HEK293T (cell line): ENCODE measurements at places on chromosomes 16 and 17.

- DNase-seq: no peak
Measured at GRCh38 chr17:74690409-74690825, 22.3 kb downstream of the CD300LF start.

DNA sequence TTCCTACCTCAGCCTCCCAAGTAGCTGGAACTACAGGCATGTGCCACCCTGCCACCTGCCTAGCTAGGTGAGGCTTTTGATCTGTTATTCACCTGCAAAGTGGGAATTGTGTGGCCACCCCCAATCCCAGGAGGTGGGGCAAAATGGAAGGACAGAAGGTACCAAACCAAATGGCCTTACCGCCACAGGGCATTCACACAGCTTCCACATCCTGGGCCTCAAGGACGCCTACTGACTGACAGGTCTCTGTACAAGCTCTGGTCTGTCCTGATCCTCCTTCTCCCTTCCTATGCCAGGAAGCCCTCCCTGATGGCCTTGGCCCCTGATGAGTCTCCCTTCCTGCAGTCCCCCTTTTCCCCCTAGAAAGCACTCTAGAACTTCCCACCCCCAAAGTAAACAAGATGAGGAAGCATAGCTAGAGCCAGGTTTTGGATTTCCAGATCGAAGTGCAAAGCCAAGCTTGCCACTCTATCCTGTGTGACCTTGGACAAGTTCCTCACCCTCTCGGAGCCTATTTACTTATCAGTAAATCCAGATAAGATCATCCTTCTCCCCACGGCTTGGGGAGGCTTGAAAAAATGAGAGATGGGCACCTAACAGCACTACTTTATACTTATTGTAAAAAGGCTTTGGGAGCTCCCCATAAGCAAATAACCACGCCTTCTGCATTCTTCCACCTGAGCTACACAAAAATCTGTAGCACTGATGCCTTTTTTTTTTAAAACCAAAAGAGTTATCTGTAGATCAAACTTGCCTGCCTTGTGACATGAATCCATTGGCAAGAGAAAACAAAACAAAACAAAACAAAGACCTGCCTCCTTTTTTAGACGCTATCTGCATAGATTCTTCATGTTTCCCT, 4.5 kb downstream of the PLLP start:
- DNase-seq: no peak

DNA sequence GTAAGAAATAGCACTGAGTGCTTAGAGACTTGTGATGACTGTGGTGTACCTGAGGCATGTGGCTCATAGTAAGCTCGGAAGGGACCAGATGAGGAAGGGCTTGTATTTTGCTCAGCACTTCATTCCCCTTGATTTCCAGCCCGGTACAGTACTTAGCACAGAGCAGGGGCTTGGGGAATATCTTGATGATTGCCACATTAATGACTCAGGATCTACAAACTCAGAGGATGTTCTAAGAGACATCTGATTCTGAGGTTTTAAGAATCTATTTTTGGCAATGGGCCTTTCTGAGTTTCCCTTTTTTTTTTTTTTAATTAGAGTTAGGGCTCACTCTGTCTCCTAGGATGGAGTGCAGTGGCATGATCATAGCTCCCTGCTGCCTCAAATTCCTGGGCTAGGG, 9.1 kb downstream of the ASPHD1 start:
- peak; percentile 5 for DNase-seq

DNA sequence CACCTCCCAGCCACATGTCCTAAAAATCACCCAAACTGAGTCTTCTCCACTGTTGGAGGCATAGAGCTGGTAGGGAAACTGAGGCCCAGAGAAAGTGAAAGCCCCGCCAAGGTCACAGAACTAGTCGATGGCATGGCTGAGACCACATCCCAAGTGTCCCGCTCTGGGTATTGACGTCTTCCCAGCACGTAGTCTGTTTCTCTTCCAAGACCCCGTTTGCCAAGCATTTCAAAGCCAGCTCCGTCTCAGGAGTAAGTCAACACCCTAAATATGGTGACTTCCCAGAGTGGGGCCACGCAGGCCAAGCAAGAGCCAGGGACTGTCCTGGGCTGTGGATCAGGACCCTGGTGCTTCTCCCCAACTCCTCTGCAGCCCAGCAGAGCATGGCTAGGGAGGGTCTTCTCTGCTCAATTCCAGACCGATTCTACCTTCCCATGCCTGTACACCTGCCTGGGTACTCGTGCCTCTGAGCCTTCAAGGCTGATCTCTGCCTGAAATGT, 19.7 kb downstream of the PITPNM3 start:
- no peak for DNase-seq

- no peak for DNase-seq
Measured at GRCh38 chr17:40268141-40268712, 19.5 kb upstream of the CDC6 start.

- DNase-seq: no peak
Measured at GRCh38 chr17:9900784-9901183, 4.3 kb downstream of the RCVRN start.

- DNase-seq: no peak
Measured at GRCh38 chr17:33667052-33667509, 374.0 kb upstream of the ASIC2 start.

DNA sequence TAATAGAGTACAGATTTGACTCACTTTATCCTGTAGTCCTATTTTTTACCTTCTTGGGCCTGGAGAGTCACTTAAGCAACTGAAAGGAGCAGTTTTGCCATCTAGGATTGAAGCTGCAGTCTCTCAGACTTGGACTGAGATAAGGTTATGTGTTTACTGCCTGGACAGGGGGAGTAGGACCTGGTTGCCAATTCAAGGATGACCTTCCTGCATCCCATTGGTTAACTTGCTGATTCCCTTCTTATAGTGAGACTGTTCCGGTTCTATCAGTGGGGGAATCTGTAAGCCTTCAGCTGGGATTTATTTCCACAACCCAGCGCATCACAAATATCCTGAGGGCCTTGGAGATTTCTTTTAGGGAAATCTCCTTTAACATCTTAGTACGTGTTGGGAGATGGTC, 2.9 kb downstream of the UBN1 start:
- DNase-seq: no peak

DNA sequence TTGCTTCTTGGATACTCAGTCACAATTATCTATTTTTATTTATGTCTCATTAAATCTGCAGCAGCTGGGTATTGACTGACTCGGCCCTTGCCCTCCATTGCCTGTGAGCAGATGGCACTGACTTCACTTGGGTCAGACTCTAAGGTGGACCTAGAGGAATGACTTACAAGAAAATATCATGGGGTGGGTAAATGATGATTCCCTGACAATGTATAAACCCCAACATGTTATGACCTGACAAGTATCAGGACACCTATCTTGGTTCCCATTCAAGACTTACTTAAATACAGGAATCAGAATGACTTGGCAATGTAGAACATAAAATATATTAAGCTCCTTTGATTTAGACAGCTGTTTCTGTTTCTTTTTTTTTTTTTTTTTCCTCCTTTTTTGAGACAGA, 953.5 kb downstream of the CDH11 start:
- DNase-seq: no peak

GRCh38 chr17:21253646-21254441, 634 bp upstream of the NATD1 start:
- no peak for DNase-seq

GRCh38 chr17:48757524-48757961, 29.0 kb upstream of the HOXB13 start:
- peak; percentile 7 for DNase-seq

GRCh38 chr17:19250421-19251173, 13.4 kb downstream of the EPN2 start:
- no peak for DNase-seq

DNA sequence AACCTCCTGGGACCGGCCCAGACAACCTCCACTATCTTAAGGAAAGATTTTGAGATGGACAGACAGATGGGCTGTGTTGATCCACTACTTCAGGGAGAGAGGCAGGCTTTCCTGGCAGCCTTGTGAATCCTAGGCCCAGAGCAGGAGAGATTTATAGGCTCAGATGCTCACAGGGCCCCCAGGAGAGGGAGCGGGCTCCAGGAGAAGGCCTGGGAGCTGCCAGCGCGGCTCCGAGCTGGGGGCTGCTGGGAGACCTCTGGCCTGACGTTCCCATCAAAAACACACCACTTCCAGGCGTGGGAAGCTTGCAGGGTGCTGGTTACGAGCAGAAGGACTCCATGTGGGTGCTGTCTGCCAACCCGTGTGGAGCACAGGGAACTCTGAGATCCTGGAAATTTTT, 53.2 kb downstream of the MYH11 start:
- DNase-seq: no peak

GRCh38 chr16:9661336-9662017, 520.8 kb downstream of the GRIN2A start:
- DNase-seq: no peak

- no peak for DNase-seq
Measured at GRCh38 chr16:4410335-4411075, 5.9 kb downstream of the CORO7 start.

GRCh38 chr17:17129466-17129865, 76.7 kb downstream of the PLD6 start:
- DNase-seq: no peak

DNA sequence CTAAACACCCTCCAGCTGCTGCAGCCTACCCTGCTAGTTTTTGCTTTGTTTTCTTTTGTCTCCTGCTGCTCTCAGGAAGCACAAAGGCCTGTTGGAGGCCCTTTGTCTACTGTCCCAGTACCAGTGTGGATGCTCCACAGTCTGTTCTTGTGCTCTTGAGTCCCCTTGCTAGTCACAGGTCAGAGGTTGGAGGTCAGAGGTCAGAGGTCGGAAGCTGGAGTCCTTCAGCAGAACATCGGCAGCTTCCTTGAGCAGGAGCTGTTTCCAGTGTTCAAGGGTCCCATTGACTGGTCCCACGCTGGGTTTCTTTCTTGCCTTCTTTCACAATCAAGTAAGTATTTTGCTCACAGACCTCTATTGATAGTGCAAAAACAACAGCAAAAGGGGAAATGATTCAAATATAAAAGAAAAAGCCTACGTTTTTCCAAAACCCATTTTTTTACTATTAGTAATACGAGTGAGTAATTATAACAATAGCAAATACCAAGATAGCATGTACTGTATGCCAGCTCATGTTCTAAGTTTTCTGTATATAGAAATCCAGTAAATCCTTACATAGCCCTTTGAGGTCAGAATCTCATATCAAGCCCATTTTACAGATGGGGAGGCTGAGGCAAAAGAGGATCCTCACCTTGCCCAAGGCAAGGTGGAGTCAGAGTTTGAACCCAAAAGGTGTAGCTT, 10.9 kb upstream of the IL34 start:
- DNase-seq: no peak

DNA sequence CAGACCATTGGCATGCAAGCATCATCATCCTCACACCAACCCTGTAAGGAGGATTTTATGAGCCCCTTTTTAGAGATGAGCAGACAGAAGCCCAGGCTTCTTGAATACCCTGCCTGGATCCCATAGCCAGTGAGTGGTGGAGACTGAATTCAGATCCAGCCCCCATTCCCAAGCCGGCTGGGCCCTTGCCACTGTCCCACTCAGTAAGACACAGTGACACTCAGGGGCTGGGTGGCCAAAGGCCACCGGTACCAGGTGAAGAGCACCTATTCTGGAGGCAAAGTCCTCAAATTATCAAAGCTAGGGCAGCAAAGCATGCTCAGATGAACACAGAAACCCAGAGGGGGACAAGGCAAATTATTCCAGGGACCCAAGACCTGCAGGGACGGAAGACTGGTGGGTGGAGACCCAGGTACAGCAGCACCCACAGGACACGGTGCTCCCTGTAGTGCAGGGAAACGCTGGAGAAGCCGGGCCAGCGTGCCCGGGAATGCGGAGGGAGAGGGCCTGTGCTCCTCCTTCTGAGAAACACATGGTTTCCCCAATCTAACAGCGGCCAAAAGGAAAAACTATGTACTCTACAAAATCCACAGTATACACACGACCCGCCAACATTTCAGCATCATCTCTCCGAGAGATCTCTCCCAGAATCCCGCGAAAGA, 33.2 kb upstream of the CRHR1 start:
- DNase-seq: no peak

- DNase-seq: peak; percentile 25
Measured at GRCh38 chr16:24102209-24102660, 153.9 kb upstream of the CACNG3 start.

GRCh38 chr16:81140930-81141780, 45.0 kb upstream of the GCSH start:
- DNase-seq: peak; percentile 35

GRCh38 chr17:12229335-12229734, 208.7 kb downstream of the MAP2K4 start:
- no peak for DNase-seq
